ENCODE measurements at places on chromosomes 2 and 18.

- DNase-seq = no peak
These were observed 13.6 kb downstream of the ADCY3 start for GRCh38 chr2:24906466-24906865.

DNA sequence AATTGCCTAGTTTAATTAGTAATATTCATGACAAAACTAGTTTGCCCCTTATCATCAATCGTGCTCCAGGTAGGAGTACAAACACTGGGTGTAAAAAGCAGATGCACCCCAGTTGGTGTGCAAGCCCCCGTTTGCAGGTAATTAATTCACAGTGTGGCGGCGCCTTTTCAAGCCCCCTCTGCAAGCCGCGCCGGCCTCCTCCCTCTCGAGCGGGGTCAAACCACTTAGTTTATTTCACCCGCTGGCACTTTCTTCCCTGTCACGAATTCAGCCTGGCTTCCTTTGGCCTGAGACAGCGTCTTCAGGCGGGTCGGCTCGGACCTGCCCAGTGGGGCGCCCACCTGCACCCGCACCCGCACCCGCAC is 64.7 kb upstream of the MAPRE2 start:
- DNase-seq = no peak

GRCh38 chr2:40311026-40311425 is 140.9 kb downstream of the SLC8A1 start:
- DNase-seq = no peak

- no peak for DNase-seq
These were observed 129.9 kb downstream of the FHOD3 start for GRCh38 chr18:36427369-36427768.

DNA sequence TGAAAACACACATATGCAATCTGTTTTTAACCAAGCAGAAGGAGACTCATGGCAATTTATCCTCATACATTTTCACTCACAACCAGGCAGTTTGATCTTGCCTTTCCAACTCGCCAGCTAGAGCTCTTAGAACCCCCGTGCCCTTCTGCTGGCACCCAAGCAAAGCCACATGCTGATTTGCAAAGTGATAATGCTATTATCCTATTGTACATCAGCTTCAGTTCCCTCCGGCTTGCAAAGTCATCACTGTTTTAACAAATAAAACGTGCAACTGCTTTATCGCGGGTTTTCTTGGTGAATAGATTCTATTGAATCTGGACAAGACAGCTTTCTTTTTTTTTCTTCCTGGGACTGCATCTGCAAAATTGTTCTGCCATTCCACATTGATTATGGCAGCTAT is 314.6 kb downstream of the LNPK start:
- no peak for DNase-seq

- DNase-seq = no peak
These were observed 48.2 kb upstream of the SH3RF3 start for GRCh38 chr2:109080757-109081156.

DNA sequence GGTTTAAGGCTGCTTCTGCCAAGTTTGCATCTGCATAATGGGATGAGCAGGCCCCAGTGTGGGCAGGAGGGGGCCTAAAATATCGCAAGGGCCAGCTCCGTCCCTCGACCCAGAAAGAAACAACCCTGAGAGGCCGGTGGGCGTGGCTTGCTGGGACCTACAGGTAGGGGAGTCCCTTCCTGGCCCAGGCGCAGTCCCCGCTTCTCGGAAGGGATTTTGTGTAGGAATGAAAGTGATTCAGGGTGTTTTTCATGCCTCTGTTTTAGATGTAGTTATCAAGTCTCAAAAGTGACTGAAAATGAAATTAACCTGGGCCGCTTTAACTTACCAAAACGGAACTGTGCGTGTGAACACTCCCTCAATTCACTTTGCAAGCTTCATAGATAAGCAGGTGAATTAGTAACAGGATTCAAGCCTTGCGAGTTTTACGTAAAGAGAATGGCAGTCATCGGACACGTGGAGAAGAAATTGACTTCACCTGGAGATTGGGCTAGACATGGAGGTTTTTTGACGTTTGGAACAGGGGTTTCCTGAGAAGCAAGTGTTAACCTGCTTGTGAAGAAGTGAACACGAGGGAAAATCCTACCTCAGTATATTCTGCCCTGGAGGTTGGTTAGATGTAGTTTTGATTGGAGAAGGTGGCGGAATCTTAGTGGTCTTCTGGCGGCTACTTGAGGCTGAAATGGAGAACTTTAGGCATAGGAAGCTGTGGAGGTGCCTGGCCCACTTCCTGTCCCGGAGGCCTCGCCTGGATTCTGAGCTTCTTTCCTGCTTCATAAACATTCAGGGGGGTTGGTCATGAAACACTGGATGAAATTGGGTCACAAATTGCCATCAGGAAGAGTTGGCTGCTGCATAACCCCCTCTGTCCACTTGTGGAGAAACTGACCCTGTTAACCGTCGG is 1.7 kb downstream of the NCK2 start:
- no peak for DNase-seq

DNA sequence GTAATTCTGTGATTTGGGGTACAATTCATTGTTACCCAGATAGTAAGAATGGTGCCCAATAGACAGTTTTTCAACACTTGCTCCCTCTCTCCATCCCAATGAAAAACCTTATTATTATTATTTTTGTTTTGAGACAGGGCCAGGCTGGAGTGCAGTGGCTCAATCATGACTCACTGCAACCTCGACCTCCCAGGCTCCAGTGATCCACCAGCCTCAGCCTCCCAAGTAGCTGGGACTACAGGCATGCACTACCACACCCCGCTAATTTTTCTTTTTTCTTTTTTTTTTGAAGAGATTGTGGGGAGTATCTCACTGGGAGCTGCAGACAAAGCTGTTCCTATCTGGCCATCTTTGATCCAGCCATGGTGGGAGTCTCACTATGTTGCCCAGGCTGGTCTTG is 7.2 kb downstream of the TGFA start:
- DNase-seq = no peak

- DNase-seq = no peak
These were observed 97.5 kb downstream of the SH3YL1 start for GRCh38 chr2:166381-166780.

GRCh38 chr2:120963997-120964705 is 228.5 kb downstream of the GLI2 start:
- DNase-seq = no peak

DNA sequence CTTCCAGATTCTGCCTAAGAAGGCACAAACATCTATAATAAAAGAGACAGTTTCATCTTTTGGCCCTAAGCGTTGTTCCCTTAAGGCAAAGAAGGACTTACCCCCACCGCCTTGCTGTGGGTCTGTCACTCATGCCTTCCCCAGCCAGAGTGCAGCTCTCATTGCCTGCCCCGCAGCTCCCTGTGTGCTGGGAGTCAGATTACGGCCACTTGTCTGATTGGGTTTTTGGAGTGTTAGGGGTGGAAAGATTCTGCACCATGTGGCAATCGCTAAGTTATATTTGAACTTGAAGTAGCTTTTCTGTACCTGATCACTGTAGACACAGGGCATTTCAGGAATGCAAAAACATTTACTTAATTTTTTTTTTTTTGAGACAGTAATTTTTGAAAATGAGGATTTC is at the start of gene AQP4:
TSS of gene AQP4 (minus strand) at position 151 of the 400 bp plus-strand sequence. CDS start at position 133, 18 bp downstream.
- DNase-seq = no peak

DNA sequence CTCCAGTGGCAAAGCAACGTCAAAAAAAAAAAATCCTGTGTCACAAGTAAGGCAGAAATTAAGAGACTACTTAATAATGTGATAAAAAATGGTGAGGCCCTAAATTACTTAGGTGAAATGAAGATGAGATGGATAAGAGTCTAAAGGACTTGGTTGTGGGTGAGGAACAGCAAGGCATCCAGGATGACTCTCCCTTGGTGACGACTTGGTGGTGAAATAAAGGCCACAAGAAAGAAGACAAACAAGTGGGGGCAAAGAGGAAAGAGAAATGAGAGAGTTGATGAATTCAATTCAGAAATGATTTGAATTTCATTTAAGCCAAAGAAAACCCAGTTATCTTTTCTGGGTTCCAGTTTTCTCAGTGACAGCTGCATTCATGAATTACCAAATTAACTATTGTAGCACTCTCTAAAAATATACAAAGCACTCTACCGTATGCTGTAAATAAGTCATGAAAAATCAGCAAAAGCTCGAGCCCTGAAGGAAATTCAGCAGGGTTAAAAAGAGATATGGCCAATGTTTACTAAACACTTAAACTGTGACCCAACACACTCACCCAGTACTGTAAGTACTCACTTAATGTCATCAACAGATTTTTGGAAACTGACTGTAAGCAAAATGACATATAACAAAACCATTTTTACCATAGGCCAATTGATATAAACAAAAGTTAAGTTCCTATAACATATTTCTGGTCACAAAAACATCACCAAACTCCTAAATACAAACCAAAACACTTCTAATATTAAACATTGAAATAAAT is 1.4 kb downstream of the METTL8 start:
- no peak for DNase-seq

- no peak for DNase-seq
These were observed 60.7 kb upstream of the PPM1B start for GRCh38 chr2:44107974-44108373.

- DNase-seq = no peak
These were observed 64.4 kb downstream of the ANTXR1 start for GRCh38 chr2:69077252-69077950.

DNA sequence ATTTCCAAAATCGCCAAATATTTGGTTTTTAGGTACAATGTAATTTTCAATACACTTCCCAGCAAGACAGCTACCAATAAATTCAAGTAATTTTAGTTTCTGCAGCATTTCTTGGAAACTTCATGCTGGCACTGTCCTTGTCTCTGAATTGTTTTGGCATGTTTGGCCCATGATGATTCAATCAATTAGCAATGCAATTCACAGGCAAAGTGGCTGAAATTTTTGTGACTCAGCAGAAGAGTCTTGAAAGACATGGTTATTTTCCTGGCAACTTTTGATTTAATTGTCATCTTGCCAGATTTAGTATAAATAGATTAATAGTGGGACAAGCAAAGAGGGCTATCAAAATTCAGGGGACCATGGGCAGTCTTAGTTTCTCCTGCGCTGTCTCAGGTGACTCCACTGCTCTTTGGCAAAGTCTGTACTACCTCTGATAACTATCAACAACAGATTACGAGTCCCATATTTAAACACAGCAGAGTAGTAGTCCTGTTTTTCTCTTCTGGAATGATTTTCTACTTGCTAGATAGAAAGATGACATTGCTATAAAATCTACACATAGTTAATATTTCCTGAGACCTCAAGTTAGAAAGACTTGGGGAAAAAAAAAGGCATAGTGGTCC is 88.9 kb upstream of the CYP26B1 start:
- DNase-seq = no peak

- DNase-seq = no peak
These were observed 273.7 kb upstream of the PKDCC start for GRCh38 chr2:41774011-41774605.

- DNase-seq = no peak
These were observed 211.2 kb downstream of the SMAD2 start for GRCh38 chr18:47719096-47719780.

DNA sequence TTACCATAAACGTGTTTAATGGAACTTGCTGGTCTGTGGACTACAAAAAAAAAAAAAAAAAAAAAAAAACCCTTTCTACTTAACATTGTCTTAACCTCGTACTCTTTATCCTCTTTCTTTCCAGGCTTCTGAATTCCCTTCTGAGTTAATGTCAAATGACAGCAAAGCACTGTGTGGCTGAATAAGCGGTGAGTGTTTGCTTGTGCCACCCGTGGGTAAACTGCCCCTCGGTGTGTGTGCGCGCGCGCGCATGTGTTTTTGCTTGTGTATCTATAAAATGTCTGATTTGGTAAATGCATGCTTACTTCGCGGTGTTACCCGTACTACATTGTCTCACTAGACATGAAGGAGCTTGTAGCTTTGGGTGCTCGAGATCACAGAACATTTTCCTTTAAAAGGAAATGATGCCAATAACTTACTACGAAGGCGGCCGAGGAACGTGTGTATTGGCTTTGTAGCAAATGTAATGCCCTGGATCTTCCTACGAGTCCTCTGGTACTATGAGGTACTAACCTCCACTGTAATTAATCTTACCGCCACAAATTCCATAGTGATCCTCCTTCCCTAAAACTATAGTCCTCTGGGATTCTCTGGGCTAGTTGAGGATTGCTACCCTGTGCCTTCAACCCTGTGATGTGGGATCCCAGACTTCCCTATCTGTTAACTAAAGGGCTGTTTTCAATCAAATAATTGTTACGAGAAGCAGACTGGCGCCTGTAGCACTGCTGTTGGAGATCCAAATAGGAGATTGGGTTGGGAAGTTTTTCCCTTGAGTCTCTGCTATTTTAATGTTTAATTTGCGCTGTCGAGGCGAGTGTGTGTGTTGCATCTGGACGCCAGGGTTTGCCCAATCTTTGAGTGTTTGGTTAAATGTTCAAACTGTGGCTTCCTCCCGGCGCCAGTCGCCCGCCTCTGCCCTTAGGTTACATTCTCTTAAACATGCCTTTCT is 1.1 kb downstream of the ID2 start:
- DNase-seq = no peak

GRCh38 chr2:177717831-177718618 is 325.5 kb downstream of the AGPS start:
- DNase-seq = no peak

DNA sequence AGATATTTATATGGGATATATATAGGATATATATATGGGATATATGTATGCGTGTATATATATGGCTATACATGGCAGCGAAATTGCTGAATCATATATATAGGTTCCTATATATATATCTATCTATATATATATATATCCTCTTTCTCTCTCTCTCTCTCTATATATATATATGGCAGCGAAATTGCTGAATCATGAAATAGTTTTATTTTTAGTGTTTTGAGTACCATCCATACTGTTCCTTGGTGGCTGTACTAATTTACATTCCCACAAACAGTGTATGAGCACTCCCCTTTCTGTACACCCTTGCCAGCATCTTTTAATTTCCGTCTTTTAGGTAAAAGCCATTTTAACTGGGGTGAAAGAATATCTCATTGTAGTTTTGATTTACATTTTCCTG is 397.6 kb upstream of the LINC00305 start:
- no peak for DNase-seq

- no peak for DNase-seq
These were observed 3.0 kb upstream of the FIGLA start for GRCh38 chr2:70793450-70793849.
